ENCODE measurements at places on chromosomes 5 and 9.

DNA sequence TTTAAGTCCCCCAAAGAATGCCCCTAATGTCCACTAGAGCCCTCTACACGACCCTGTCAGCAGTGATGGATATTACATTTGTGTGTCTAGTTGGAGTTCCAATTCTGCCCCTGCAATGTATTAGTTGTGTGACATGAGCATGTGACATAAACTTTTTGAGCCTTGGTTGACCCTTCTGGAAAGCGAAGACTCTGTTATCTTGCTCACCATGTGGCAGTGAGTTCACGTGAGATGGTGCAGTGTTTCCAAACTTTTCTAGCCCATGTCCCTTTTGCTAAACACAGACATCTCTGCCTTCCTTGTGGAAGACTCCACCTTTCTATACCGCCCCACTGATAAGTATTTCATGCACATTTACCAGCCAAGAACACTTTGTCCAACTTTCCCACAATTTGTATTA is 87.0 kb upstream of the BOD1 start:
- no peaks in the 10 kb centered on the region for H3K36me3 ChIP-seq
- no peak overlapping the region for H3K4me3 ChIP-seq
- H3K27me3 ChIP-seq: no peaks in the 10 kb centered on the region
- H3K4me1 ChIP-seq: peaks cover 7% of the 10 kb centered on the region
- no peak overlapping the region for H3K27ac ChIP-seq
- DNase-seq: no peak

GRCh38 chr5:83848941-83849340 is 128.3 kb upstream of the HAPLN1 start:
- no peak for DNase-seq
- H3K4me3 ChIP-seq: no peak overlapping the region
- H3K27ac ChIP-seq: no peak overlapping the region
- H3K4me1 ChIP-seq: no peaks in the 10 kb centered on the region
- no peaks in the 10 kb centered on the region for H3K36me3 ChIP-seq

DNA sequence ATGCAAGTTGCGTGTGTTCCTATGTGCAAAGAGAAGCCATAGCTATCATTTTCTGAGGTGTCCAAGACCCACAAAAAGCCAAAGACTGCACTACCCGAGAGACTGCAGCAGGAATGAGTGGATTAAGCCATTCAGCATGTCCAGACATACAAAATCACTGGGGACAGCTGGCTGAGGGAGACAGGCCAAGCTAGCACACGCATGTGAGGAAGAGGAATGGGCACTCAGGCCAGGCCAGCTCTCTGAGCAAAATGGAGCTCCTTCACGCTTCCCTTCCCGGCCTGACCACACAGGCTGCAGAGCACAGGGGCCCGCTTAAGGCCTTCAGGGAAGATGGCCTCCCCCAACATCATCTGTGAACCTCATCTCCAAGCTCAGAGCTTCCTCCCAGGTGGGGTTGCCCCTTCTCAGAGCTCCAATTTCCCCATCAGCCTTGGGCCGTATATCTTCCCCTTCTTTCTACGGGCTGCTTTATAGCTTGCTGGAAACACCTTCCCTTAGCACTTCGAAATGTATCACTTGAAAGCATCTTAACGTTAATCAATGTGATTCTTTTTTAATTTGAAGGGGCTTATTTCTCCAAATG is 8.4 kb downstream of the DCANP1 start:
- H3K4me3 ChIP-seq: no peak overlapping the region
- H3K27me3 ChIP-seq: peaks cover 32% of the 10 kb centered on the region
- peaks cover 4% of the 10 kb centered on the region for H3K4me1 ChIP-seq
- H3K36me3 ChIP-seq: no peaks in the 10 kb centered on the region
- H3K27ac ChIP-seq: no peak overlapping the region

- H3K4me1 ChIP-seq: no peaks in the 10 kb centered on the region
- H3K4me3 ChIP-seq: no peak overlapping the region
- H3K27me3 ChIP-seq: peaks cover 6% of the 10 kb centered on the region
- no peaks in the 10 kb centered on the region for H3K36me3 ChIP-seq
Measured at GRCh38 chr5:33588654-33589372, 148.0 kb downstream of the TARS1 start.

- no peak for DNase-seq
Measured at GRCh38 chr5:99054972-99055371, 126.2 kb upstream of the CHD1 start.

GRCh38 chr9:88974641-88975040 is 16.6 kb upstream of the S1PR3 start:
- DNase-seq: no peak
- no peaks in the 10 kb centered on the region for H3K36me3 ChIP-seq
- H3K4me3 ChIP-seq: no peak overlapping the region
- peaks cover 7% of the 10 kb centered on the region for H3K27me3 ChIP-seq
- H3K4me1 ChIP-seq: no peaks in the 10 kb centered on the region

DNA sequence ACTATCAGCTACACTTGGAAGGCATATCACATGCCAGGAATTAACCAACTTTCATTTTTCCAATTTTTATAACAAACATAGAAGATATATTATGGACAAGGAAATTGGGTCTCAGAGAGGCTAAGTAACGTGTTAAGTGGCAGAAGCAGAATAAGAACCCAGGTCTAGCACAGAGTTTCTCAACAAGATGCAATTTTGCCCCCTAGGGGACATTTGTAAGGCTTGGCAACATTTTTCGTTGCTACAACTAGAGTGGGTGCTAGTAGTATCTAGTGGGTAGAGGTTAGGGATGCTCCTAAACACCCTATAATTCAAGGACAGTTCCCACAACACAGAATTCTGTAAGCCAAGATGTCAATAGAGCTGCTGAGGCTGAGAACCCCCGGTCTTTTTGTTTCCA is 180.6 kb downstream of the SNCAIP start:
- no peak overlapping the region for H3K27ac ChIP-seq
- peaks cover 1% of the 10 kb centered on the region for H3K27me3 ChIP-seq
- no peaks in the 10 kb centered on the region for H3K36me3 ChIP-seq

GRCh38 chr9:124574534-124575375 is 67.6 kb upstream of the NR5A1 start:
- DNase-seq: no peak
- no peaks in the 10 kb centered on the region for H3K4me1 ChIP-seq
- H3K27ac ChIP-seq: no peak overlapping the region
- peaks cover 29% of the 10 kb centered on the region for H3K27me3 ChIP-seq
- H3K4me3 ChIP-seq: no peak overlapping the region
- no peaks in the 10 kb centered on the region for H3K36me3 ChIP-seq

DNA sequence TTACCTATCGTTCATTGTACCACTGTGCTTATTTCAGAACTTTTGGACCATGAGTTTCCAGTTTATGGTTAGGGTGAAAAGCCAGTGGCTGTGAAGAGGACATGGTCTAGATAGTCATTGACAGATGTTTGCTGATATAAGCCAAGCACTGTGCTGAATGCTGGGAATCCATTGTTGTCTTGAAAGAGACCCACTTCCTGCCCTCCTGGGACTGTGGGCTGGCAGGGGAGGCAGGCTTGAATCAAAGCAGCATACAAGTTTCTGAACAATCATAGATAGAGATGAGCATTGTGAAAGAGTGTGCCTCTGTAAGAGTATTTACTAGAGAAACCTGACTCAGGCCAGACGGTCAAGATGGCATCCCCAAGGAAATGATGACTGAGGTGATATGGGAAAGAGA is 73.4 kb downstream of the NMUR2 start:
- H3K4me3 ChIP-seq: no peak overlapping the region
- H3K27ac ChIP-seq: no peak overlapping the region
- H3K4me1 ChIP-seq: no peaks in the 10 kb centered on the region
- no peaks in the 10 kb centered on the region for H3K36me3 ChIP-seq
- H3K27me3 ChIP-seq: peaks cover 12% of the 10 kb centered on the region

- no peak overlapping the region for H3K27ac ChIP-seq
- peaks cover 17% of the 10 kb centered on the region for H3K27me3 ChIP-seq
- no peak for DNase-seq
- peaks cover 6% of the 10 kb centered on the region for H3K36me3 ChIP-seq
Measured at GRCh38 chr9:90189306-90189705, 453.3 kb downstream of the DIRAS2 start.

- peak overlapping the region; percentile 66 for H3K27ac ChIP-seq
- DNase-seq: no peak
Measured at GRCh38 chr5:79225026-79225425, 10.9 kb upstream of the JMY start.

DNA sequence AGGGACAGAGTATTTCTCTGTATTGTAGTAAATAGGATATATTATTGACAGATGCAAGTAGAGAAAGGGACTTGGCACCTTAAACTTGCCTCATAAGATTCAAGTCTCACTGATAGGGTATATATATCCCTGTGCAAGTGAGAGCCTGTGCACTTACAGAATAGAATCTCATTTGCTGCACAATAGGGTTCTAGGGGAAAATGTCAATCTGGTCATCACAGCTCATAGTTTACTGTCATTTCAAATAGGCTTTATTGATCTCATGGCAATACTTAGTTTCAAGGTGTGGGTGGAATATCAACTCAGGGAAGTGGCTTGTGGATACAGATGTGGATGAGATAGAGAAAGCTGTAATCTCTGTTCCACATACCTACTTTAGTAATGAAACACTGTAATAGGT is 42.3 kb downstream of the TGFBR1 start:
- peaks cover 6% of the 10 kb centered on the region for H3K4me1 ChIP-seq
- H3K27me3 ChIP-seq: no peaks in the 10 kb centered on the region
- H3K36me3 ChIP-seq: peaks cover 9% of the 10 kb centered on the region
- H3K4me3 ChIP-seq: no peak overlapping the region
- H3K27ac ChIP-seq: no peak overlapping the region

DNA sequence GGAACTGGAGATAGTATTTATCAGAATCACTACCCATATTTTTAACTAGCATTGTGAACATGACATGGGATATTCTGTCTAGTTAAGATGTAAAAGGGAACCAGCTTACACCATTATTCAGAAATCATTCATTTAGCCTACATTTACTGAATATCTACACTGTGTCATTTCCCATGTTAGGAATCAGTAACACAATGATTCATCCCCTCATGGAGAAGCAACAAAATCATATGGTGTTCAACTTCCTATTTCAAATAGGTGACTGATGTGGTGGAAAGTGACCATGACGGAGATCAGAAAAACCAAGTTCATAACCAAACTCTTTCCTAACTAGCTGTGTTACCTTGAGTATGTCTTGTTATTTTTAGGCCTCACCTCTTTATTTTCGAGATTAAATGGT is 550.0 kb upstream of the TUSC1 start:
- no peak overlapping the region for H3K27ac ChIP-seq
- no peaks in the 10 kb centered on the region for H3K4me1 ChIP-seq
- no peaks in the 10 kb centered on the region for H3K27me3 ChIP-seq
- no peak for DNase-seq
- H3K4me3 ChIP-seq: no peak overlapping the region
- H3K36me3 ChIP-seq: no peaks in the 10 kb centered on the region

- H3K27ac ChIP-seq: no peak overlapping the region
- no peaks in the 10 kb centered on the region for H3K36me3 ChIP-seq
- H3K4me3 ChIP-seq: no peak overlapping the region
Measured at GRCh38 chr9:77000330-77000729, 19.1 kb upstream of the FOXB2 start.

GRCh38 chr5:144522698-144523097 is 352.0 kb downstream of the KCTD16 start:
- no peaks in the 10 kb centered on the region for H3K27me3 ChIP-seq
- H3K27ac ChIP-seq: no peak overlapping the region
- H3K36me3 ChIP-seq: no peaks in the 10 kb centered on the region
- no peak overlapping the region for H3K4me3 ChIP-seq
- no peak for DNase-seq

- H3K27me3 ChIP-seq: no peaks in the 10 kb centered on the region
- no peak for DNase-seq
- H3K4me1 ChIP-seq: peaks cover 4% of the 10 kb centered on the region
- no peak overlapping the region for H3K4me3 ChIP-seq
Measured at GRCh38 chr9:130118841-130119518, 53.2 kb upstream of the NCS1 start.

- no peak for DNase-seq
- no peak overlapping the region for H3K4me3 ChIP-seq
- H3K27me3 ChIP-seq: peaks cover 7% of the 10 kb centered on the region
- H3K36me3 ChIP-seq: no peaks in the 10 kb centered on the region
Measured at GRCh38 chr9:86079865-86080469, 19.4 kb downstream of the GOLM1 start.

DNA sequence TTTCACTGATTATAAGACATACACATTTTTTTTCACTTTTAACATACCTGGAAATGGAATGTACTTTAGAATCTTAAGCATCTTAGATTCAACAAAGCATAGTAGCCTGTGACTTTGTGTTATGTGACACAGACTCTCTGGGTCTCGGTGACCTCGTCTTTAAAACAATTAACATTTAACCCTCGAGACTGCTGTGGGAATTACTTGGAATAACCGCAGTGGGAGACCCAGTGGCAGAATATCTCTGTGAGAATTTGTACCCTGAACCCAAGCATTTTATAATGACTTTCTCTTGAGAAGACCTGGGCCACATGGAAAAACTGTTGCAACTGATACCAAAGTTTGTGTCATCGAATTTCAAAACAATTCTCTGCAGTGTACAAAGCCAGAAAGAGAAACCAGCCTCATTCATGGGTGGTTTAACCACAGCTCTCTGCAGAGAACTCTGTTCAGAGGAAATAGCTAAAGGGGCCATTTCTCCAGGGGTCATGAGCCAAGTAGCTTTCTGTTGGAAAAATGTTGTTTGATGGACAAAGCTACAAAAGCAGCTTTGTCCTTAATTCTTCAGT is 10.0 kb upstream of the RETREG1 start:
- no peaks in the 10 kb centered on the region for H3K27me3 ChIP-seq
- no peak for DNase-seq
- H3K4me3 ChIP-seq: peak overlapping the region; percentile 13
- H3K4me1 ChIP-seq: peaks cover 28% of the 10 kb centered on the region
- H3K36me3 ChIP-seq: peaks cover 2% of the 10 kb centered on the region
- peak overlapping the region; percentile 85 for H3K27ac ChIP-seq

DNA sequence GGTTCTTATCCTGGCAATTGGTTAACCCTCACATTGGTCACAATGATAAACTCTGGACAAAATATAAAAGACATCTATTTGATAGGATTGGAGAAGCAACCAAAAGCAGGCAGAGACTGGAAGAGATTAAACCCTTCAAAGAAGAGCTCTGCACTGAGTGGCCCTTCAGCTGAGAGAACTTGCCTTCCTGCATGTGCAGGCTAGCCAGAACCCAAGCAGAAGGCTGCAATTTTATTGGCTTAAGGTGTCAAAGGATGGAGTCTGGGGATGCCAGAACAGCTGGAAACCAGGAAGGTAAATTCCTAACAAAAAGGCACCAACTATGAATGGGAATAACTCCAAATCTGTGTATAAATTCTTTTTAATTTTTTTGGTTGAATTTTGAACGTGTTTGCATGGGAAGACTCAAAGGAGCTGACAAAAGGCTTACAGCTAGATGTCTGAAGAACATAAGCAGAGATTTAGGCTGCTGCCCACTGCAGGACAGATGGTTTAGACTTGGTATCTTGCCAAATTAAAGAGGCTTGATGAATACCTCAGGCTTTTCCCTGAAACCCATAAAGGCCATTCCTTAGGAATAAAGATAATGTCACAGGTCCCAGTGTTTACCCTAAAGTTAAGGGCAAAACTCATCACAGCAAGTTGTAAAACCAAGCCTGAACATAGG is 66.3 kb downstream of the NR2F1 start:
- H3K27me3 ChIP-seq: no peaks in the 10 kb centered on the region
- no peak overlapping the region for H3K4me3 ChIP-seq
- H3K27ac ChIP-seq: no peak overlapping the region
- DNase-seq: no peak

DNA sequence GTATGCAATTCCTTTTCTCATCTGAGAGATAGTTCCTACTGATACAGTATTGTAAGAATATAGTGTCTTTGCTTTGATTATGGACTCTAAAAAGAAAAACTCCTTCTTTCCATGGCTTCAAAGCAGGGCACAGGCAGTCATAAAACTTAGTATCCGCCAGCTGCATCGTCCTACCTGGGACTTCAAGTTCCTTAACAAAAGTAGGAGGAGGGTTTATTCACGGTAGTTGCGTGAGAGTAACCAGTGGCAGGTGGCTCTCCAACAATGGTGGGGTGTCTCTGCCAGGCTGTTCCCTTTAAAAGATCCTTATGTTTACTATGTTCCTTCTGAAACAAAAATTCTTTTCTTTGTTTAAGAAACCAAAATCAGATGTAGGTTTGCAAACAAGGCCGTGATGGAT is 173.5 kb upstream of the DMAC1 start:
- H3K27ac ChIP-seq: no peak overlapping the region
- no peak for DNase-seq
- peaks cover 35% of the 10 kb centered on the region for H3K4me1 ChIP-seq
